ENCODE measurements at places on chromosomes 11 and 22.
A peak's percentile ranks its signal among the peaks of the same experiment; 100 is the strongest.

GRCh38 chr22:37095113-37095512 lies 14.4 kb downstream of the TMPRSS6 start:
- no peak for DNase-seq

DNA sequence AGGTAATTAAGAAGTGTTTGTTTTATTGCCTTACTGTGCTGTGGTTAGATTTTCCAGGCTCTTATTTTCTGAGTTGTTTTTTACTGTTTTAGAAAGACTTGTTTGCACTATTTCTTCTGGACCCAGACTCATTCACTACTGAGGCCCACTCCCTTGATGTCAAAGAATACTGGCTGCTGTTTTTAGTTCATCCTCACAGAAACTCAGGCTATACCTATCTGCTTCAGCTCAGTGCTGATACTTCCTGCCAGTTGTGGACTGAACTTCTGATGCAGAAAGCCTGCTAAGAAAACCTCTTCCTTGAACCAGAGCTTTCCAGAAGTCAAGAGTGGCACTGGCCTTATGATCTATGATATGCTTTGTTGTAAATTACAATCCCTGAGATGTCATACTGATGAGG lies 15.9 kb upstream of the PIK3IP1 start:
- no peak for DNase-seq

DNA sequence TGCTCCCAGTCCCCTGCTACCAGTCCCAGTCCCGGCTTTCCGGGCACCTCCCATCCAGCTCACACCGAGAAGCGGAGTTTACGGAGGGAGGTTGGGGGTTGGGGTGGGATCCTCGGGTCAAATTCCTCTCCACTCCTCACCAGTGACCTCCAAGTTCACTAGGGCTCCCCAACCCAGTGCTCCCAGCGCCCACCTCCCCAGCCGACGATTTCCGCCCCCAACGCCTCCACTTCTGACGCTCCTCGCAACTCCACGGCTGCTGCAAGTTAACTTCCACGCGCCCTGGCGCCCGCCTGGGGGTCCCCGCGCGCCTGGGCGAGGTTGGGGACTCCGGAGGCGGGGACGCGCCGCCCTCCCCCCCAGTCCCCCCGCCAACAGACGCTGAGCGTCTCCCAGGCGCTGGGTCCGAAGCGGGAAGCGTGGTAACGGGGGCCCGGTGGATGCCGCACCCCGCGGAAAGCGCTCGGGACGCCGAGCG lies 526 bp downstream of the TPST2 start:
- peak; percentile 6 for DNase-seq

DNA sequence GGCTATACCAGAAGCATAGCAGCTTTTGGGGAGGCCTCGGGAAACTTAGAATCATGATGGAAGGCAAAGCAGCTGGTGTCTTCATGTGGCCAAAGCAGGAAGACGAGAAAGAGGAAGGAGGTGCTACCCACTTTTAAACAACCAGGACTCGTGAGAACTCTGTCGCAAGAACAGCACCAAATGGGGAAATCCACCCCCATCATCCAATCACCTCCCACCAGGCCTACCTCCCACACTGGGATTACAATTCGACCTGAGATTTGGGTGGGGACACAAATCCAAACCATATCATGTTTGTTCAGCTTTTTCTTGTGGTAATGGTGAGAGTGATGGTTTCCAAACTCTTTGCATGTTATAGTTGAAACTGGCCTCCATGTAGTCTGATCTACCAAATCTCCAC lies 32.5 kb upstream of the OR10D3 start:
- no peak for DNase-seq

GRCh38 chr22:19626042-19626587 lies 88.2 kb upstream of the SEPTIN5 start:
- DNase-seq: no peak

DNA sequence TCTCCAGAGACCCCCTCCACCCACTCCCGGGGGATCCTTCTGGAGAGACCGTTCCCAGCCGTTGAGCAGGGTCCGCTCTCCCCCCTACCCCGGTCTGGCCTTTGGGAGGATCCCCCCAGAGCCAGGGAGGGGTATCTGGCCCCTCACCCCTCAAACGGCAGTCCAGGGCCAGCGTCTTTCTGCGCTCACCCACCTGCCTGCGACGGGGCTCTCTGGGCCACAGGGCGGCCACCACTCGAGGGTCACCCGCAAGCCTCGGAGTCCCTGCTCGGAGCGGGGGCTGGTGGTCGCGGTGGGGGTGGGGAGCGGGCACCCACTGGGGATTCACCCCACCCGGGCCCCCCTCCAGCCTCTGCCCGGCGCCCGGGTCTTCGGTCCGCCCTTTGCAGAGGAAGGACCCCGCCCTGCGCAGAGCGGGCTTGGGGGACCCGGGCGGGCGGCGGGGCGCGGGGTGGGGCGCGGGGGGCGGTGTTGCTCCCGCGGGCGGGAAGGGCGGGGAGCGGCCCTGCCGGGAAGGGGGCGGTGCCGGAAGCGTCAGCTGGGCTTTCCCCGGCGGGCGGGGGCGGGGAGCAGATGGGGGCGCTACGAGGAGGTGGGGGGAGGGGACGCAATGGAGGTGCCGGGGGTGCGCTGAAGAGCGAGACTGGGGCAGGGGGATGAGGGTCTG lies 16.6 kb downstream of the CRELD2 start:
- DNase-seq: peak; percentile 73

- no peak for DNase-seq
Observed at GRCh38 chr11:112841729-112842128, 119.5 kb upstream of the NCAM1 start.

DNA sequence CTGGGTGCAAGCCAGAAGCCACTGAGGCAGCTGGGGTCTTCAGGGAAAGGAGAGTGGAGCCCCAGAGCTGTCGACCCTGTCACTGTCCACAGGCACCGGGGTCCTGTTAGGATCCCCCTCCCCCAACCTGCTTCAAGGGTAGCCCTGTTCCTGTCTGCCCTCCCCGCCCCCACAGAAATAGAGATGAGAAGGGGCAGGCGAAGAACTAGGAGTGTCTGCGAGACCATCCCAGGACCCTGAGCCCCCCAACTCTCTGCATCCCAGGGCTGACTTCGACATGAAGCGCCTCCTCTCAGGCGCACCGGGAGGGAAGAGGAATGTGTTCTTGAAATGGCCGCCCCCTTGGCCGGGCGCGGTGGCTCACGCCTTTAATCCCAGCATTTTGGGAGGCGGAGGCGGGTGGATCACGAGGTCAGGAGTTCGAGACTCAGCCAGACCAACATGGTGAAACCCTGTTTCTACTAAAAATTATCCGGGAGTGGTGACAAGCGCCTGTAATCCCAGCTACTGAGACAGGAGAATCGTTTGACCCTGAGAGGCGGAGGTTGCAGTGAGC lies 607 bp upstream of the ZNF70 start:
- no peak for DNase-seq

DNA sequence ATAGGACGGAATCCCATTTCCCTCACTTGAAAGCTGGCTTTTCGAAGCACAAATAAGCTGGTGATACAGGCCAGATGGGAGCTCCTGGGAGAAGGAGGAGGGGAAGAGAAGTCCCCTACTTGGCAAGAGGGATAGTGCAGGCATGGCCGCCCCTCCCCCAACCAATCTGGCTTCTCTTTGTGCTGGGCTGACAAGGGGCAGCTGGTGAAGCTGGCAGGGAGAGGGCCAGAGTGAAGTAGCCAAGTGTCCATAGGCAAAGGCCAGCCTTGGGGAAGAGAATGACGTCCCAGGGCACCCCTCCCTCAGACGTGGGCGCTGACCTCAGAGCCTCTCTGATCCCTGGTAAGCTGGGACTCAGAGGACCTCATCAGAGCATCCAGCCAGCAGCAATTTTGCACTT lies 78.7 kb upstream of the GRAMD1B start:
- no peak for DNase-seq

GRCh38 chr11:81700076-81700475 lies 1033.6 kb downstream of the FAM181B start:
- no peak for DNase-seq

All from activated T-helper 1 cell treated with Interleukin-2 at 50 U/mL for 16 hours (primary cell).